ENCODE measurements at places on chromosomes 5 and 9.

DNA sequence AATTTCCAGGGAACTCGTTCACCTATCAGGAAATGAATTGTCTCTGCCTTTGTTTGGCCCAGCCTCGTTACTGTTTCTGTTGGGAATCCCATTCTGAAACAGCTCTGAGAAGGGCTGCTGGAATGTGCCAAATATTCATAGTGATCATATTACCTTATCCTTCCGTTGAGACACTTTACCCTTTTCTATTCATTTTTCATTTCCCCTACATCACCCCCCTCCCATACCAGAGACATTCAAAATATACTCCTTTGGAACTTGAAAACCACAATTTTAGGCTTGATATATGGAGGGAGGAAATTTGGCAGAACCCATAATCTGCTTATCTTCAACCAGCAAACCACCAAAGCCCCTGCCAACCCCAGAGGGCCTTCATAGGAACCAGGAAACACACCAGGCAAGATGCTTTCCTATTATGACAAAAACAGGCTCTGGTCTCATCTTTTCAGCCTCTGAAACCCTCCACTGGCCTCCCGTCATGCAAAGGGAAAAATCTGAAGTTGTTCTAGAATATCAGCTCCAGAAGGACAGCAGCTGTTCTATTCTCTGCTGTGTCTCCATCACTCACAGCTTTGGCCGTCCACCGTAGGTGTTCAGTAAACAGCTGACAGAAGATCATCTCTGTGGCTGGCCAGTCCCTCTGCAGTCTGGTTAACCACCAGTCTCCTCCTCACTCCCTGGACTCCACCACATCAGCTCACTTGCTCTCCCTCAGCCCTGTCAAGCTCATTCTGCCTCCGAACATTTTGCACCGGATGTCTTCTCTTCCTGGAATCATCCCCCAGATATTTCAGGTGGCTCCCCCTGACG, 217.2 kb upstream of the WWC1 start:
- no peak for DNase-seq

- no peak for DNase-seq
Measured at GRCh38 chr5:13558408-13558807, 386.1 kb downstream of the DNAH5 start.

- no peak for DNase-seq
Measured at GRCh38 chr5:127085371-127085770, 12.1 kb upstream of the C5orf63 start.

GRCh38 chr9:113613815-113614413, 150.4 kb downstream of the RGS3 start:
- no peak for DNase-seq

- no peak for DNase-seq
Measured at GRCh38 chr5:150408231-150408943, 4.3 kb downstream of the CD74 start.
